Renal cortical epithelial cell (primary cell): ENCODE measurements at places on chromosomes 4 and X.

DNA sequence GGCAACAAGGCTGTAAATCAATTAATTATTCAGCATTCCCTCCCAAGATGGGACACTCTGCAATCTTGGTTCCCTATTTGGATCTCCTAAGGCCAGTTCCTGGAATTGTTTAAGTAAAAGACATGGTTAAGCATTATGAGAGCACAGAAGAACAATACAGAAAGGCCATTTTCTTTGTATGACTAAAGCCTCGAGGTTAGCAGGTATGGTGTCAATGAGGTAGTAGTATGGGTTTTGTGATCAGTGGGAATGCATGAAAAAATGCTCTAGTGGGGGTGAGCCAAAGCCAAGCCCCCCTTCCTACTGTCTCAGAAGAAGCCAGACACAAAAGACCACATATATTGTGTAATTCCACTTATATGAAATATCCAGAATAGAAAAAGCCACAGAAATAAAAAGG is 61.7 kb upstream of the S100G start:
- DNase-seq: peak; percentile 23

DNA sequence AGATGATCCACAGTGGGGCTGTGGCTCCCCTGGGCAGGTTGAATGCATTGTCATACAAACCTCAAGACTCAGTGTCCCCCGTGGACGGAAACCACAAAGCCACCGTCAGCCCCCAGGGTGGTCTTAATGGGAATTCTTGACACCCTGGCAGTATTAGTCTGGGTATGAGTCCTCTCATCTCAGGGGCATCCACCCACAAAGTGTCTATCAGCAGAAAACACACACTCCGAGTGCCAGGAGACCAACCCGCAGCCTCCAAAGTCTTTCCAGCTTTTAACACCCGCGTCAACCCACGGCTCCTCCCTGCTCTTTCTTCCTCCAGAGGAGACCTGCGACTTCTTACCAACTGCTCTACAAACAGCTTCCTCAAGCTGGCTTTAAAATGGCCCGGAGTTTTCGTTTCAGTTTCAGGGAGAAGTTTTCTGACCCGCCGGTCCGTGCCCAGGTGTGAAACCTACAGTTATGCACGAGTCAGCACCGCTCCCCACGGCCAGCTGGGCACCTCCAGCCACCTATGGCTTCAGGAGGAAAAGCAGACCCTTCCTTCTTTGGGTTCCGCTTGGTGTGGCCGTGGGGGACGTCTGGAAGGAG is 14.4 kb upstream of the ASMTL start:
- no peak for DNase-seq

- no peak for DNase-seq
Observed at GRCh38 chr4:112923516-112923915, 125.9 kb upstream of the ANK2 start.

DNA sequence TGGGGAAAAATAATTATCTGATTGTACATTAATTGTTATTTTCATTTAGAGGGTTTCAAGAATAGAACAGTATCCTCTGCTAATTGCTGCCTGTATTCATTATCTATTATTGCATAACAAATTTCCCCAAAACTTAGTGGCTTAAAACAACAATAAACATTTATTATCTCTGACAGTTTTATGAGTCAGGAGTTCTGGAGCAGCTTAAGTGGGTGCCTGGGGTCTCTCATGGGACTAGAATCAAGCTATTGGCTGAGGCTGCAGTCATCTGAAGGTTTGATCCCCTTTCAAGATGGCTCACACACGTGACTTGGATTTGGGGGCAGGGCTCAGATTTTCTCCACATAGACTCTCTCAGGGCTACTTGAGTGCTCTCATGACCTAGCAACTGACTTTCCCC is 98.1 kb upstream of the JADE1 start:
- DNase-seq: no peak
